Hematopoietic multipotent progenitor cell treated with erythropoietin and hydrocortisone succinate and interleukin-3 and kit ligand, for 8 days (in vitro differentiated cells): ENCODE measurements at places on chromosomes 2 and 18.

DNA sequence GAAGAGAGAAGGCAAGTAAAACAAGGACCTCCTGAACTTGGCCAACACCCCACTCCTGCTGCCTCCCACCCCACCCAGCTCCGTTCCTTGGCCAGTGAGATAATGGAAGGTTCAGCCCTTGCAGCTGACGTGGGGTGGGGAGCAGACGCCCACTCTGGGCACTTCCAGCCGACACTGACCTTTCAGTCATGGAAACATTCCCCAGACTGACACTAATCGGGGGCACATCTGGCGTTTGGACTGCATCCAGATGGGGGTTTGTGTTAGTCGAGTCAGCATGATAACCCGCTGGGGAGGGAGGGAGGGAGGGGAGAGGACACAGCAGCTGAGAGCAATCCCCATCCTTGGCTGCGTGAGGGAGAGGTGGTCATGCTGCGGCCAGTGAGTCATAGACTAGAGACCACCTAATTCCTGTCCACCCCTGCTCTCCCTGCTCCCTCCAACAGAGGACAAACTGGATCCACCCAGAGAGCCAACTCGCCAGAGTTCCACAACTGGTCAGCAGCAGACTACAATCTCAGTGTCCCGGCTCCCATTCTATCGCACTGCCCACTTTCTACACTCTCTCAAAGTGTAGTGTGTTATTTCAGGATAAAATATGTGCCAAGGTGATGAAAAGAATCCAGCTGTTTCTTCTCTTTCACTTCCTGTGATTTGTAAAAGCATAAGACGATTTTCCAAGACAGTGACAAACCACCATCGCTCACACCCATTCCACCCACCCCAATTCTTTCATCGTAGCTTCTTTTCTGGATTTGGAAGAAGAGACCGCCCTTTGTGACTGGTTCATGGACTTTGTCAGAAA, 115.4 kb upstream of the PKDCC start:
- DNase-seq: peak; percentile 76

- peak; percentile 12 for DNase-seq
Observed at GRCh38 chr2:45640576-45640975, 10.9 kb upstream of the PRKCE start.

DNA sequence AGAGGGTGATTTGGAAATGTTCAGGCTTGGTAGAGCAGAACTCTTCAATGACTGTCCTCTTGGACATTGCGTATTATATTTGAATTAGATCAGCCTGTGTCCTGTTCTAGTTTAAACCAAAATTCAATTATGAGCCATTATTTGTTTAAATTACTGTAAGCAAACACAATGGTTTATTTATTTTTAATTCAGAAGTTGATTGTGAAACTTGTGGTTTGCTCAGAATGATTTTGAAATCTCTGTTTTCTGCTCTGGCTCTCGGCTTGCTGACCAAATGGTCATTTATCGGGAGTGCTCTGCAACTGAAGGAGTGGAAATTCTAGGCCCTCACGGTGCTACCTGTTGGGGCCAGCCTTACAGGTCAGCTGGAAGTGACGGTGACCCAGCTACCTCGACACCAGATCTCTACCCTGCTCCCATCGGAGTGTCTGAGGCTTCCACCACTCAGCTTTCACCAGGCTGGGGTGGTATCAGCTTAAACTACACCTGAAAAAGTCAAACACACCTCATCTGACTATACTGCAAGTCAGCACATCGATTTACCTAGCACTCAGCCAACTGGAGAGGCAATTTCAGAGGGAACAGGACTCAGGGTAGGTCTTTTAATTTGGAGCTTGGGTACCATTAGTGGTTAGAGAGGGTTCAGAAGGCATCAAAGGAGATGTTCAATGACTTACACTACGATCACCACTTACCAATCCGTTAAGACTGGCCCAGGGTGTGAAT, 36.8 kb upstream of the GPD2 start:
- peak; percentile 4 for DNase-seq

GRCh38 chr18:27808683-27809082, 368.2 kb downstream of the CDH2 start:
- no peak for DNase-seq

- no peak for DNase-seq
Observed at GRCh38 chr2:110680709-110681108, 2.8 kb upstream of the BUB1 start.

GRCh38 chr18:1253827-1254226, 349.2 kb downstream of the ADCYAP1 start:
- DNase-seq: no peak
